ENCODE measurements at places on chromosomes 7 and 10.

DNA sequence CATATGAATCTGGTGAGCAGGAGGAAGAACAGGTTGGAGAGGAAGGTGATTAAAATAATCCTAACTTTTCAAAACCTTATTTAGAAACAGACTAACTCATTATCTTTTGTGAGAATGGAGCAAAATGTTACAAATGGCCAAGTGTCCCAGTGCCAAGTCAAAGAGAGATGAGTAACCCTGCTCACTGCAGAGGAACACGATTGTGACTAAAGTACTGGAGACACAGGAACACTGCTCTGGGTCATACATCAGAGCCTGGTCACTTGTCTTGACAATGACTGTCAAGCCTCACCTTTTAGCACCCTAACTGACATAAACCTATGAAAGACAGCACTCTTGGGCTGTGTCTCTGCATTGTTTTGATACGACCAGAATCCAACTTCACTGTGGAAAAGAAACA is 108.8 kb downstream of the SGMS1 start:
- DNase-seq, result no peak

DNA sequence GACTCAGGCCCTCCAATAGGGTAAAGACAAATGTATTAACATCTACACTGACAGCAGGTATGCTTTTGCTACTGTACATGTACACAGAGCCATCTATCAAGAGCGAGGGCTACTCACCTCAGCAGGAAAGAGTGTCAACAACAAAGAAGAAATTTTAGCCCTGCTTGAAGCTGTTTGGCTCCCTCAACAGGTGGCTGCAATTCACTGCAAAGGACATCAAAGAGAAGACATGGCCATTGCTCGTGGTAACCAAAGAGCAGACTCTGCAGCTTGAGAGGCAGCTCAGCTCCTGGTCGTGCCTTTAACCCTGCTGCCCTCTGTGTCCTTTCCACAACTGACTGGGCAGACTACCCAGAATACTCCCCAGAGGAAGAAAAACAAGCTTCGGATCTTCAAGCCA is 5.1 kb downstream of the AKR1B15 start:
- DNase-seq, result no peak

GRCh38 chr7:80763289-80763688 is 124.8 kb downstream of the CD36 start:
- DNase-seq, result no peak

GRCh38 chr10:24603333-24603732 is 120.4 kb downstream of the ARHGAP21 start:
- no peak for DNase-seq

DNA sequence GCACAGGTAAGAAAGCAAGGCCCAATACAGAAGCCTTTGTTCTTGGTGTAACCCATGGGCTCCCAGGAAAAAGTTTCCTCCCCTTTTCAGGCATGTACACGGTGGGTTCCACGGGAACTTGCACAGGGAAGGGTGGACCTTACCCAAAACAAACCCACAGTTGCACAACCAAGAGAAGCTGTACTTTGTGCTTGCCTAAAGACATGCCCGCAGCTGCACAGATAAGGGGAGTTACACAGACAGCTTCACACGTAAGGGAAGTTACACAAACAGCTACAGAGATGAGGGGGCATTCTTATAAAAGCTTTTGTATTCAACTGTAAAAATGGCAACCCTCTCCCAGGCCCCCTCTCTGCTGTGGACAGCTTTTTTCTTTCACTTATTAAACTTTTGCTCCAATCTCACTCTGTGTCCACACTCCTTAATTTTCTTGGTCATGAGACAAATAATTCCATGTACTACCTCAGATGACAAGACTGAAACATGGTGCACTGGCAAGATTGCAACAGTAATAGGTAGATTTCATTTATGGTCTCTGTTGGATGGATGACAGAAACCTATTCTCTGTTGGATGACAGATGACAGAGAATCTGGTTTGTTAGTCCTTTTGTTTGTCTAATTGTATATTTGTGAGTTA is 72.9 kb downstream of the ATE1 start:
- no peak for DNase-seq

DNA sequence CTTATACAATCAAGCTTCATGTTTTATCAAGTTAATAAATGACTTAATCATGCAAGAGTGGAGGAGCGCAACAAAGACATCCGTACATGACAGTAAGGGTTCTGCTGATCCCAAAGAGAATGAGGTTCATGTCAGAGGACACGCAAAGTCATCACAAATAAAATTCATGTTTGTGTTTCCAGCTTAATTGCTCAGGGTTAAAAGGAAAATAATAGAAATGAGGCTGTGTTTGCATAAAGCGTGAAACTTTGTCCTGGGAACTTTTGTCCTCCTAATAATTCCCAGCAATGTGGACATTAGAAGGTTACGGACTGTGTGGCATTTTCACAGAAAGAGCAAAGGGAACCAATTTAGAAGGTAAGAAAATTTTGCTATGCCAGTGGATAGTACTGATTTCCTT is 237.3 kb downstream of the INHBA start:
- no peak for DNase-seq

GRCh38 chr7:23000597-23001360 is 13.2 kb downstream of the HYCC1 start:
- no peak for DNase-seq

GRCh38 chr10:130038611-130039109 is 72.0 kb downstream of the C10orf143 start:
- no peak for DNase-seq

GRCh38 chr10:60742512-60742911 is 35.8 kb upstream of the CDK1 start:
- DNase-seq, result no peak

DNA sequence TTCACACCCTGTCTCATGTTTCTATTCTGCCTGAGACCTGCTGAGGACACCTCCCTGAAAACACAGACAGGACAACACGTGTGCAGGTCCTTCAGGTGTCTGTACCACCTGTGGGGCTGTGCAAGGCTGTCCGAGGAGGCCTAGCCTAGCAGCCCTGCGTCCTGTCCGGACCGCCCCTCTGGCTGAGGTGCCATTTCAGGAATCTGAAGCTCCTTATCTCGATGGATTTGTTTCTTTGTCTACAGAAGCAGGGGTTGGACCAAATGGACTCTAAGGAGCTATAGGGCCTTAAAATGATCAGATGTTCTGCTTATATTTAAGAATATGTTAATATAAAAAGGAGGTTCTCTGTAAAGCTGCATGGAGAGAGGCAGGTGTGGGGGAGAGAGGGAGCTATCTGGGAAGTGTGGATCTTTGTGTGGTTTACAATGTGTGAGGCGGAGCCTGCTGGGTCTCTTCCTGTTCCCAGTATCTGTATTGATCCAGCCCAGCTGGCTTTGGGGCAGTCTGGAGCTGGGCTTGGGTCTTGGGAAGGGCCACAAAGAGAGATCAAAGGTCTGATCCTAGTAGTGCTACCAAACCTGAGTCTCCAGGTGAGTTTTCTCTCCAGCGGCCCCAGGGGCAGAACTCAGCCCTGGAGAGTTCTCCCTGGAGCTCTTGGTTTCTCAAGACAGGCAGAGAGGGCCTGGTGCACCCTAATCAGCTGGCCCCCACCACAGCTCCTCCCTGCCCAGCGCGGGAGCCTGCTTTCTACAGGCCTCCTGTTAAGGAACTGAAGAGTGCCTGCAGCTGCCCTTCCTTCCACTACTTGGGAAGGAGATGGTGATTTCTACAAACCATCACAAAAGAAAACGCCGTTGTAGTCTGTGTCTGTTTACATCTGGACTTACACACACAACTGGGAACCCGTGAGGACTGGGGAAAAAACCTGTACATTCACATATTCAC is 3.4 kb upstream of the MNX1 start:
- no peak for DNase-seq

- no peak for DNase-seq
Measured at GRCh38 chr10:16968416-16969041, 151.3 kb upstream of the RSU1 start.

DNA sequence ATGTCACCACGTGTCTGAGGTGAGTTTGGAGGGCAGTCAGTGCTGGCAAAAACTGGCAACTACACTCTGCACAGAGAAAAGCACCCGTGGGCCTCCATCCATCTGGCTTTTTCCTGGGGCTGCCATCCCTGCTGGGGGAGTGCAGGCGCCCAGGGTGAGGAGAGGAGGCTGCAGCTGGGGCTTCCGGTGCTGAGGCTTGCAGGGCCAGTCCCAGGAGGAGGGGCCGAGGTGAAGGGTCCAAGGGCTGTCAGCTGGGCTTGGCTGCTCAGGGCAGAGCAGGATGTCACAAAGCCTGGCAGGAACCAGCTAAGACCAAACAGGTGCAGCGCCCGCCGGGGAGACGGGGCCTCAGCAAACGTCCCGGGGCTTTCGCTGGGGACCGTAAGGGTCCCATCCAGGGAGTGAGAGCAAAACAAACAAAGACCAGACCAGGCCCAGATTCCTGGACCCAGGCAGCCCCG is 77.2 kb downstream of the CFAP46 start:
- DNase-seq, result no peak

- DNase-seq, result no peak
Measured at GRCh38 chr10:85446827-85447226, 919.8 kb downstream of the GRID1 start.

DNA sequence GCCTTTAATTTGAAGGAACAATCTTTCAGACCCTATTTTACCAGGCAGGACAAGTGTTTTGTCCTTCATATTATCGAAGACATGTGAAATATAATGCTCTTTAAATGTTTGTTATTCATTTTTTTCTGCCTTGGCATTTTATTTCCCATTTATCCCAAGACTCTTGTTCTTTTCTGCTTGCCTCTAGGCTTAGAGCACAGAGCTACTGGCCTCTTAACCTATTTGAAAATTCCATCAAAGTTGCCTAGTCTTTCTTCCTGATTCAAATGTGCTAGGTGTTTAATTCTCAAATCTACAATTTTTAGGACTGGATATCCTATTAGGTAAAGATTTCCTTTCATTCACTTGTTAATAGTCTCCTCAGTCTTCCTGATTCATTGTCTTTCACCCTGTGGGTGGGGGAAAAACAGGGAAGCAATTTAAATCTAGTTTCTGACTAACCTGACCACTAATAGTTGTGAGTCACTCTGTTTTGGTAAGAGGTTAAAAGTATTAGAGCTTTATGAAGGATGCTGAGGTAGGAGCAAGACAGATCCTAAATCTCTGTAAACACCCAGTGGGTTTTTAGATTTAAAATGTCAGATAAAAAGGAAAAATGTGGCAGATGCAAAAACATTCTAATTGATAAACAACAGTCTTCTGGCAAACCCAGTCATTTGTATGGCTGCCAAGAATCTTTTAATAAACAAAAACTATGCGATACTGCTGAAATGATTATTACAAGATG is 1.5 kb downstream of the LIPK start:
- DNase-seq, result no peak

DNA sequence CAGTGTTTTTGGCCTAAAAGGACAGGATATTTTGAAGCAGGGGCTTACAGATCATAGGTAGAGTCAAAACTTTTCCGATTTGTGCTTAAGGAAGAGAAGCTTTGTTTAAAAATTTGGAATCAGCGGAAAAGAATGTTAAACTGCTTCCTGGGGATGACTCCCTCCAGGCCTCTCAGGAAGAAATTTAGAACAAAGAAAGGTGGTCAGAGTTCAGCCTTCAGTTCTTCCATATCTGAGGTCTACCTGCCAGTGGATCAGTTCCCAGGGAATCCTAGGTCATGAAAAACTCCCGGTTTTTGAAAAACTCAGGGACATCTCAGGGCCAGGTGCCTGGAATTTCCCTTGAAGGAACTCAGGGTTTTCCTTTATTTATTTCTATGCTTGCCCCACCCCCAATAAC is 100.3 kb downstream of the MCU start:
- DNase-seq, result no peak

- DNase-seq, result no peak
Measured at GRCh38 chr10:80503584-80504157, 34.0 kb upstream of the SH2D4B start.

All from NCI-H1048 (cell line).